ENCODE measurements at places on chromosomes 3 and 15.

GRCh38 chr3:39115870-39116269 lies 8.4 kb downstream of the TTC21A start:
- DNase-seq = no peak

DNA sequence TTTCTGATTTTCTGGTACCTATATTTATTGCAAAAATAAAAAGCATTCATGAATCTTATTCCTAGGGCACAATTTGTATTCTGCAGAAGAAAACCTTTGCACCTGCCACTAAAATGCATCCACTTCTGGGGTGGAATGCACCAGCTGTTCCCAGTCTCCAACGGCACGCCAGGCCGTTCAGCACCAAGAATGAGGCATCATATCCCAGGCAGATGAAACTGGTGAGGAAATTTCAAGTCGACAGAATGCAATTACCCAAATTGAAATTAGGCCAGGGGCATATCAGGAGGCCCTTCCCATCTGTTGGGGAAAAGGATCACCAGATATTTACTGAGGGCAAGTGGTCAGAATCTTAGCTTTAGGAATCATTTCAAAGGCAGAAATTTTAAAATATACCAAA lies 13.6 kb upstream of the RBMS3 start:
- no peak for DNase-seq

GRCh38 chr3:181716966-181717365 lies 5.2 kb downstream of the SOX2 start:
- DNase-seq = no peak

GRCh38 chr3:146640955-146641867 lies 36.1 kb upstream of the PLSCR5 start:
- no peak for DNase-seq

DNA sequence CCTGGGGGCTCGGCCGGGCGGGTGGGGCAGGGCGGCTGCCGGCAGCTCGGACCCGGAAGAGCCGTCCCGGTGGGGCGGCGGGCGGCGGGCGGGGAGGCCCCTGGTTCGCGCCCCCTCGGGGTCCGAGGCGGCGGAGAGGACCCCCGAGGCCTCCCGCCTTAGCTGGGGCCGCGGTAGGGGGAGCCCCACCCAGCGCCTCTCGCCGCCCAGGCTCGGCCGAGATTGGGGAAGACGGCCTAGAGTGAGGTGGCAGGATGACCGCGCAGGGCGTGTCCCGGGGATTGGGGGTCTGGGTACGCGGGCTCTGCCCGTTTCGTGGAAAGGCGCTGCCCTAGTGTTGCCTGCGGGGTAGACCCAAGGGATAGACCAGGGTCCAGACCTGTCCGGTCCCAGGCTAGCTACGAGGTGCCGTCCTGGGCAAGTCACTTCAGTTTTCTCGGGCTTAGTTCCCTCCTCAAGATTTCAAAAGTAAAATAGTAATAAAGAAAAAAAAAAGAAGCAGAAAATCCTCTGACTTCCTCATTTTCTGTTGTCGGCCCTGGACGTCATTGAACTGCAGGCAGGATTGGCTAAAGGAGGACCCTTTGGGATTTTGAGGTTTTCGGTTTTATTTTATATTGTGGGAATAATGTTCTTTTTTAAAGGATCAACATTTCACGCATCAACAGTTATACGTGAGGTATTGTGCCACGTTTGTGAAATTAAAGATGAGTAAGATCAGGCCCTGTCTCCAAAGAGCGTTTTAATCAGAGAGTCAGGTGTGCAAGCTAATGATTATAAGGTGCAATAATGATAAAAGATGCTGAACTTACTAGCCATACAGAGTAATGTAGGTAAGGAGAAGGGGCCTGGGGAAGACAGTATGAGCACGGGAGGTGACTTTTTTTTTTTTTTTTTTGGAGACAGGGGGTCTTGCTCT lies 679 bp downstream of the IQGAP1 start:
- DNase-seq = peak; percentile 70

- DNase-seq = no peak
These were observed 382.6 kb upstream of the THBS1 start for GRCh38 chr15:39198044-39199000.

- peak; percentile 78 for DNase-seq
These were observed 12.4 kb downstream of the CIB1 start for GRCh38 chr15:90221246-90221900.

GRCh38 chr15:63388511-63388910 lies 6.9 kb upstream of the CA12 start:
- no peak for DNase-seq

DNA sequence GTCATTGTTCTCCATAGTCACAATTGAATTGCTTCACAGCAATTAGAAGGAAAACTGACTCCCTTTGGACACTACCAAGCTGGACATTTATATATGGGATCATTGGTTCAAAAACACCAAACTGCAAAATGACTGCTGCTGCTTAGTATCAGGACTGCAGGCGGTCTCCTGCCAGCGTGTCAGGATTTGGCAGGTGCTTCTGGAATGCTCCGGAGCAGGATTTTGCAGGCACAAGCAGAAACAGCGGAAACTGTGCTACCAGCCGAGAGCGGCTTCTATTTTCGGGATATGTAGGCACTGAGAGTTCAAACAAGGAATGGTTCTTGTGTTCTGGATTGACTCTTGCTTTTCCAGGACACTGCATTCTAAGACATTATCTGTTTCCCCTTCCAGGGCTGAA lies 95.5 kb downstream of the SSR3 start:
- peak; percentile 67 for DNase-seq

All from dorsolateral prefrontal cortex (tissue), 122 donors.